ENCODE measurements at places on chromosomes 12 and 14. TPM values are rescaled to one million over a fixed set of nuclear protein-coding genes. Genes with fewer than 3 reads are reported as not detected.

SGPP1 gene
- total RNA-seq: 38.4 TPM

- no peak for DNase-seq
Measured at GRCh38 chr14:61671082-61671481, 24.2 kb upstream of the HIF1A start.

DNA sequence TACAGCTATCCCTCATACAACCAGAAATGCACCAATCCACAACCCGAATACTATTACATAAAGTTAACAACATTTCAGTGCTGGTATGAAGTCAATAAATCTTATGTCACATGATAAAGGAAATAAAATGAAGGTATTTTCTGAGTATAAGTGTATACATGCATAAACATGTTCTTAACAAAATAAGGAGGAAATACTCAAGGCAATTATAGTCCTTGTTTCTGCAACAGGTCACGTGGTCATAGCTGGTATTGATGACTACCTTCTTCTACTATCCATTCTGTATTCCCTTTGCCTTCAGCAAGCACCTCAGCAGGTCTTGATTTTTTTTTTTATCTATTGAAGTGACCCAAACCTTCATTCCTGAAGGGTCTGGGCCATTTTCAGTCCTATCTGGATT, 675.6 kb downstream of the RPL10L start:
- DNase-seq: no peak

DNA sequence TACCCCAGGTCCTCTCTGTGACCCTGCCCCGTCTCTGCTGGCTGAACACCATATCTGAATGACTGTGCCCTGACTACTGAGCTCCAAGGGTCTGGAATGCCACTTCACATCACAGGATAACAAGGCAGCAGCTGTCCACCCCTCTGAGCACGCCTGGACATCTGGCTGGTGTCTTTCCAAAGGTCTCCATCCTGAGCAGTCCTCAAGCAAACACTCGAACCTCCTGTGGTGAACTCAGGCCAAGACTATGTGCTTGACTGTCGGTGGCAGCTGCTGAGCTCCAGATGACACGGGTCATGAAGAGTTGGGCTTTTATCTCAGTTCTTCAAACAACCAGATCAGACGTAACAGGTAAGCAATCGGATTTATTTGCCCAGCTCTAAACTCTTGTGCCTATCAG, 117.2 kb upstream of the BCL2L14 start:
- no peak for DNase-seq

- peak; percentile 38 for DNase-seq
Measured at GRCh38 chr12:51048661-51049251, 629 bp downstream of the LETMD1 start.

Measured in GM23248 (cell line).